ENCODE measurements at places on chromosomes 16 and 17. TPM values are rescaled to one million over a fixed set of nuclear protein-coding genes. Genes with fewer than 3 reads are reported as not detected.

The ANKRD40CL gene
- total RNA-seq = not detected

The RUNDC3A gene
- 0.62 TPM for total RNA-seq

The STX1B gene
- total RNA-seq = 0.86 TPM

The CLEC18A gene
- total RNA-seq = 1.4 TPM

The MPRIP gene
- 137 TPM for total RNA-seq

The CCL8 gene
- not detected for total RNA-seq

The DDX52 gene
- 25.0 TPM for total RNA-seq

DNA sequence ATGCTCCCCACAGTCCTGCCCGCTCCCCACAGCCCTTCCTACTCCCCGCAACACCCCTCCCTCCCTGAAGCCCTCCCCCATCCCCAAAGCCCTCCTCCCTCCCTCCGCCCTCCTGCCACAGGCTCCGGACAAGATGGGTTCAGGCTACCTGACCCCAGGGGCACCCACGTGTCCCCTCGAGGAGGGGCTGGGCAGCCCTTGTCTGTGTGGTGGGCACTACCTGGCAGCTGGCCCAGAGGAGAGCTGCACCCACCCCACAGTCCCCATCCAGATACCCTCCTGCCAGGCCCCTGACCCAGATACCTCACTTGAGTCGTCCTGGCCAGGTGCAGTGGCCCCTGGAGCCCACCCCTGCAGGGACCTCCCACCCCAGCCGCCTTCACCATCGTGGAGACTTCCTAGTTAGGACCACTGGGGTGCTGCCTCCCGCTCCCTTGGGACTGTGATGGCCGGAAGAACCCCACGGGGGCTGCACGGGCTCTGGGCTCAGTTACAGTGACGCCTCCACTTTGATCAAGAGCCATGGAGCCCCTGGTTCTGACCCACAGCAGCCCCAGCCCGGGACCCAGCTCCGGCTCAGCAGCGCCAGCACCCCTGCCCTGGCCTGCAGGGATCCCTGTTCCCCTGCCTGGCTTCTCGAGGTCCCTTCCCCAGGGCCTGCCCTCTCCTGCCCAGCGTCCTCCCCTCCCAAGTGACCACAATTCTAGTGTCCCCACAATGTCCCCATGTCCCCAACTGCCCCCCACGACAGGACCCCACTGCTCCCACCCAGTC lies 806 bp downstream of the PERCC1 start:
- no peak for DNase-seq

- no peak for DNase-seq
Measured at GRCh38 chr16:7037495-7037894, 295.1 kb upstream of the RBFOX1 start.

GRCh38 chr17:76974721-76975120 lies 106.5 kb downstream of the MGAT5B start:
- DNase-seq = no peak

DNA sequence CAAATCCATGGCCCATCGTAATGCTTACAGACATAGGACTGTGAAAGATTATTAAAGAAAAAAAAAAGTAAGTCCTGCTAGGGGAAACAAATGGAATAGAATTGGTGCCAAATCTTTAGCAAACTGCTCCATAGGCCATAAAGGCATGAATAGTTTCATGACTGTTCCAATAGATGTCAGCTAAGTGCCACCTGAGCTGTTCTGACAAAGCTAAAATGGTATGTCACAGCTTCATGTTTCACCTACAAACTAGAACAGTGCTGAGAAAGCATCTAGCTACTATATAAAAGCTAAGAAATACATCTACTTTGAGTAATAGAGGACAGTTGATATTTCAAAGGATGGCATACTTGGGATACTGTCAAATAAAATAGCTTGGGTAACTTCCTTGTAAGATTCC lies 771.6 kb upstream of the CA10 start:
- no peak for DNase-seq

DNA sequence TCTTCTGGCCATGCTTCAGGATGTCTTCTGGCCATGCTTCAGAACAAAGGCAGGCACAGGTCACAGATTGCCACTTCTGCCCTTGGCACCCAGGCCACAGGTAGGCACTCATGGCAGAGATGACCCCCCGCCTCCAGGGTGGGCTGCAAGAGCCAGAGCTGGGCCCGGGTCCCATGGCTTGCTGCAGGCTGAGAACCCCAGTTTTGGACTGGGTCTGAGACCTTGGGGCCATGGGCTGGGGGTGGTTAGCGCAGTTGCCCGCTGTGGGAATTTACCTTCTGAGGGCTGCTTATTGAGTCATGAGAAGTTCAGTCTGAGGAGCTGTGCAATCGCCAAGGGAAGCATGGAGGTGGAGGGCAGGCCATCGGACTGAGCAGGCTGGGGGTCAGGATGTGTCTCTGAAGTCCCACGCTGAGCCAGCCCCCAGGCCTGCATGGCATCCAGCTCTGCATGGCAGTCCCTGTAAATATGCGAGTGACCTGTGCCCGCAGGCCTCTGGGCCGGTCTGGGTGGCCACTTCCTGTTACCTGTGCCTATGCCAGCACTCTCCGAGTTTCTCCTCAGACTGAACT lies 1.7 kb downstream of the ANKRD13B start:
- no peak for DNase-seq

GRCh38 chr17:13962716-13963240 lies 106.5 kb upstream of the COX10 start:
- no peak for DNase-seq

DNA sequence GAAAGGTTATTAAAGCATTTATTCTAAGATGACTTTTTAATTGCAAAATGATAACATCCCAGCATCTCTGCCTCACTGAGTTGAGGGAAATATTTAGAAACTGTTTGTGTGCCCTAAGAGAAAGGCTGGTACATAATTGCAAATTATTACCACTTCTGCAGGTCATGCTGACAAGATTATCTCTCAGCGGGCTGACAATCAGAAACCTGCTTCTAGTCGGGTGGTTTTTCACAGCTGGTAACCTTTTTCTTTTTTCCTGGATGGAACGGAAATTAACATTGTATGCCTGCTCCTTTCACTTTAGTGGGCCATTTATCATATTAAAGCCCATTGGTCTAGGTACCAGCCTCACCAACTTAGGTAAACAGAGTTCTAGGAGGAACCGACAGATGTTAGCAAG lies 17.0 kb upstream of the NUDT7 start:
- DNase-seq = no peak

DNA sequence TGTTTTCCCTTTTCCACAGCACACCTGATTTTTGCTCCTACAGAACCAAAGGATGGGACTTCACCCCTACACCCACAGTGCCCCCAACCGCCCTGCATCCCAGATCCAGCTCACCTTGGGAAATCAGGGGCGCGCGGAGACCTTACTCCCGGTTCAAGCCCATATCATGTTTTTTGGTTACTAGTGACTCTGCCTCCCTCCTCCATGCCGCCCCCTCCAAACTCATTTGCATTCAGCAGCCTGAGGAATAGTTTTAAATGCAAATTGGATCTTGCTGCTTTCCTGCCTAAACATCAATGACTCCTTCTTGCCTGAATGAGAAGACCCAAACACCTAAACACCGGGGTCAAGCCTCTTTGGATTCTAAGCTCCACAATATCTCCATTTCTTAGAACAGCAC lies 331.8 kb downstream of the TMEM114 start:
- DNase-seq = no peak

GRCh38 chr16:84209989-84210388 lies 19.0 kb downstream of the ADAD2 start:
- no peak for DNase-seq

- DNase-seq = peak; percentile 12
Measured at GRCh38 chr16:57999366-57999970, 1.0 kb downstream of the ZNF319 start.

- peak; percentile 53 for DNase-seq
Measured at GRCh38 chr16:17377360-17378324, 93.1 kb downstream of the XYLT1 start.

DNA sequence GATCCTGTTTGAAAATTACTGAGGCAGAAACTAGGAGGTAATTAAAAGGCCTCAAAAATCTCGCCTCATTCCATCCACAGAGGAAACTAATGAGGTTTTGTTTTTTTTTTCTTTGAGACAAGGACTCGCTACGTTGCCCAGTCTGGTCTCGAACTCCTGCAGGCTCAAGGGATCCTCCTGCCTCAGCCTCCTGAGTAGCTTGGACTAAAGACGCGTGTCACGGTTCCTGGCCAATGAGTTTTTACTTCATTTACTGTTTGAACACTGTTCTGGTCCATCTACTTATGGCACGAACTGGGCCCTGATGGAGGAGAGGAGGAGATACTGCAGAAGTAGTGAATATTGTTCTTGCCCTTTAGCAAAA lies 600 bp upstream of the BLTP2 start:
- no peak for DNase-seq

- no peak for DNase-seq
Measured at GRCh38 chr16:12927591-12927990, 26.2 kb downstream of the SHISA9 start.

- no peak for DNase-seq
Measured at GRCh38 chr17:77010667-77011066, 130.1 kb upstream of the SEC14L1 start.

DNA sequence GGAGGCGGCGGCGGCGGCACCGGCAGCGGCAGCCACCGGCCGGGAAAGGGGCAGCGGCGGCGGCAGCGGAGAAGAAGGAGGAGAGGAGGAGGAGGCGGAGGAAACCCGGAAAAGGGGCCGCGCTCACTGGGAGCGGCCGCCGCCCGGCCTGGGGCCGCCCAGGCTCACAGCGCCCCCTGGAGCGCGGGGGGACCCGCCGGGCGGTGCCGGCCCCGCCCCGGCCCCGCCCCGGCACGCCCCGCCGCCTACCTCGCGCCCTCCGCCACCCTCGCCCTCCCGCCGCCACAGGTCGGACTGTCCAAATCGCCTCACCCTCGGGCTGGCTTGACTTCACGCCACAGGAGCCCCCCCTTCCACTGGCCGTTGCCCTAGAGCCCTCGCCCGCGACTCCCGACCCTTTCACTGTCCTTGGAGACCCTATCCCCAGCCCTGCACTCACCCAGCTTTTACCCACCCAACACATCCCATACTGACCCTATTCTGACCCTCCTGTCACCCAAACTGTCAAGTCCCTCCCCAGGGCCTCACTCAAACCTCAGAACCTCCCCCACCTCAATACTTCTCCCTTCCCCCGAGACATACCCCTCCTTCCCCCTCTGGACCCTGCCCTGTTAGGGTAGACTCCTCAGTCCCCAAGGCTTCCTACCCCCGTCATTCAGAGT lies at the start of gene CSNK2A2:
TSS of gene CSNK2A2 (minus strand) at position 85 of the 662 bp plus-strand sequence. CDS start 370 bp downstream, outside the sequence.
- peak; percentile 73 for DNase-seq

GRCh38 chr16:7541026-7541425 lies 208.4 kb downstream of the RBFOX1 start:
- DNase-seq = no peak

GRCh38 chr17:5895276-5895675 lies 174.9 kb upstream of the WSCD1 start:
- DNase-seq = no peak

- DNase-seq = peak; percentile 23
Measured at GRCh38 chr17:9767432-9767991, 23.9 kb downstream of the DHRS7C start.

GRCh38 chr16:12611006-12611477 lies 192.6 kb downstream of the CPPED1 start:
- DNase-seq = no peak

DNA sequence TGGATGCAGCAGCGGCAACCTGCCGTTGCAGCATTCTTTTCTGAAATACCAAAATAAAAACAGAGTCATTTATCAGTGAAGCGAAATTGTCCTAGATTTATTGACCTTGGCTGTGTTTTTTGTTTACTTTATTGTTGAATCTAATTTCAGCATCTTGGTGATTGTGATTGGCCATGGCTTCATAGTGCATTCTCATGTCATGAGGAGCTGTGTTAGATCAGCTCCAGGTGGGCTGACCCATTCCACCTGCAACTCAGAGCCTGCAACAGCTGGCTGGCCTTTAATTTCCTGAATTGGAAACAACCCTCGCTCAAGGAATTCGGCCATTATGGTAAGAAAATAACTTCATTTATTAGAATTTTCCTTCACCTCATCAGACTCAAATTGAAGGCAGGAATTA lies 16.4 kb downstream of the KRT24 start:
- no peak for DNase-seq

DNA sequence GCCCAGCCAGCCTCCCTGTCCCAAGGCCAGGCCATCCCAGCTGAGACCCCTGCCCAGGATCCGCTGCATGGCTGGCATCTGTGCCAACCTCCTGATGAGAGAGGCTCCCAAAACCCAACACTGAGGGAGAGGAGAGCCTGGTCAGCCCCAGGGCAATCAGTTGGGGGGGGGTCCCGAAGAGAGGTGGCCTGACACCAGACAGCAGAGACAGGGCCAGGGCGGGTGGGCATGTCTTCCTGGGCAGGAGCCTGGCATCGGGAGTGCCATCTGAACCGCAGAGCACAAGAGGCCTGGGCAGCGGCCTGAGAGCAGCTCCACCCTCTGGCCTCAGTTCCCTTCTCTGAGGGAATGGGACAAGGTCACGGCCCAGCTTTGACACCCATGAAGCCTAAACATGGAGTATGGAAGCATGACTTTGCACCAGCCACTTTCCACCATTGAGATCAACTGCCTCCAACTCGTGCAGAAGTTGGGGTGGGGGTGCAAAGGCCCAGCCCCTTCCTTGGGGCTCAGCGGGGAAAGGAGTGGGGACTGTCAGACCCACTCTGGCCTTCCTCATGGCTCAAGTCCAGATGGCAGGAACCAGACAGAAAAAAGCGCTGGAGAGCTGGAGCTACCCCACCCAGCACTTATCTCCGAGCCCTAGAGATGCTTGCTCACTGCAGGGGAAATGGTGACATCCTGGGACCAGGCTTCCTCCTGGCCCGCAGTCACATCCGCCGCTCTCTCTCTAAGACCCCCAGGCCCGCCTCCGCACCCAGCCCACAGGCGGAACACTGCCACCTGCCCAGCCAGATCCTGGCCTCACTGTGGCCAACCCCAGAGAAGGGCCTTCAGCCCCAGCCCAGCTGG lies 9.7 kb downstream of the RHBDF2 start:
- no peak for DNase-seq

DNA sequence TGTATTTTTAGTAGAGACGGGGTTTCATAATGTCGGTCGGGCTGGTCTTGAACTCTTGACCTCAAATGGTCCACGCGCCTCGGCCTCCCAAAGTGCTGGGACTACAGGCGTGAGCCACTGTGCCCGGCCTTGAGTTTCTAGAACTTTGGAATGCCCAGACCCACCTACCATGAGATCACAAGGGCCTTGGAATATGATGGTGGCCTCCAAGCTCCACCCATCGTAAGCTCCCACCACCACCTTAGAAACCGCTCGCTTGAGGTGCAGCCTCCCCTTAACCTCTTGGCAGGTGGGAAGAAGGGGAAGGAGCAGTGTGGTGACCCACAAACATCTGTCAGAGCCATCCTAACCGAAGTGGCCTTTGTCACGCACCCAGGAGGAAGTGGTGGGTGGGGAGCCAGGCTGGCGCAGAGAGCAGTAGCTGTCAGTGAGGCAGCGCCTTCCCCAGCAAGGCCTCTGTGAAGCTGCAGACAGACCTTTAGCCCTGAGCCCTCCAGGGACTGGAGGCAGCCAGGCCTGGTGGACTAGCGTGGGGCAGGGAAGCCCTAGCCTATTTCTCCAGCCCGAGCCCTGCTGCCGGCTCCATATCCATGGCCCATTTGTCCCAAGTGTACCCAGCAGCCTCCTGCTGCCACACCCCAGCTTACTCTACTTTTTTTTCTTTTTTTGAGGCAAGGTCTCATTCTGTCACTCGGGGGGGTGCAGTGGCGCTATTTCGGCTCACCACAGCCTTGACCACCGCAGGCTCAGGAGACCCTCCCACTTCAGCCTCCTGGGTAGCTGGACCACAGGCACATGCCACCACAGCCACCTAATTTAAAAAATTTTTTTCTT lies 13.1 kb upstream of the SEPHS2 start:
- DNase-seq = no peak

- DNase-seq = no peak
Measured at GRCh38 chr16:28316054-28316453, 23.7 kb downstream of the SBK1 start.
